GM12891 (cell line): ENCODE measurements at places on chromosomes 7 and 10.
A peak's percentile ranks its signal among the peaks of the same experiment; 100 is the strongest.

- no peak for DNase-seq
Measured at GRCh38 chr10:116356833-116357232, 32.6 kb downstream of the CCDC172 start.

GRCh38 chr7:35420656-35421055, 166.8 kb upstream of the TBX20 start:
- no peak for DNase-seq

- DNase-seq, result peak; percentile 32
Measured at GRCh38 chr7:33932832-33933468, 27.6 kb downstream of the BMPER start.

DNA sequence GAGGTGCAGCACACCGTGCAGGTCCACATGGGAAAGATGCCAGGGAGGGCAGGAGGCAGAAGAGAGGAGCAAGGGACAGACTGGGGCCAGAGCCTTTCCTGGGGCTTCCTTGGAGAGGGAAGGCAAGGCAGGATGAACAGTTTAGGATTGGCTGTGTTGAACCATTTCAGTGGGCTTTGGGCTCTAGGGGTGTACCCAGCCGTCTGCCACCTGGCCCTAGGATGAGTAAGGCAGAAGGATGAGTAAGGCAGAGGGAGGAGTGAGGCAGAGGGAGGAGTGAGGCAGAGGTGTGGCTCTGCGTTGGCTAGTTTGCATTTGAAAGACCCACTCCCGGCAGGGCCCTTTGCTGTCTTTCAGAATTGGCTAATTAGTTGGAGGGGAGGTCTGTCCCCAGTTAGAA, 31.5 kb upstream of the PRF1 start:
- DNase-seq, result no peak

- DNase-seq, result no peak
Measured at GRCh38 chr10:110274647-110275046, 30.1 kb downstream of the SMNDC1 start.

DNA sequence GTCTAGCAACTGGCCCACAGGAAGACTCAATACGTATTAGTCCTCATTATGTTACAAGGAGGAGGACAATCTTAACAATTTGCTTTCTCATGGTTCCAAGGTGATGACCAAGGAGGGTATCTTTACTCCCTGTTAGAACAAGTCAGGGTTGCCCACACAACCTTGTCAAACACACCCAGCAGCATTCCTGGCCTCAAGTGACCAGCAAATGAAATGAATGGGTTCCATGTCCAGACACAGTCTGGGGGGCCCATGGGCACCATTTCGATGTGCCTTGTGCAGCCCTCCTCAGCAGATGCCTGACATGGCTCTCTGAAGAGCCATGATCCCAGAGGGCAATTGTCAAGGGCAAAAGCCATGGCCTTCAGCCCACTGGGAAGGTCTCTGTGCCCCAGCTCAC, 40.8 kb downstream of the ANXA8 start:
- DNase-seq, result no peak
